ENCODE measurements at places on chromosomes 1 and 21.
A peak's percentile ranks its signal among the peaks of the same experiment; 100 is the strongest.

- no peak for DNase-seq
Observed at GRCh38 chr1:229035054-229035747, 235.7 kb upstream of the RAB4A start.

DNA sequence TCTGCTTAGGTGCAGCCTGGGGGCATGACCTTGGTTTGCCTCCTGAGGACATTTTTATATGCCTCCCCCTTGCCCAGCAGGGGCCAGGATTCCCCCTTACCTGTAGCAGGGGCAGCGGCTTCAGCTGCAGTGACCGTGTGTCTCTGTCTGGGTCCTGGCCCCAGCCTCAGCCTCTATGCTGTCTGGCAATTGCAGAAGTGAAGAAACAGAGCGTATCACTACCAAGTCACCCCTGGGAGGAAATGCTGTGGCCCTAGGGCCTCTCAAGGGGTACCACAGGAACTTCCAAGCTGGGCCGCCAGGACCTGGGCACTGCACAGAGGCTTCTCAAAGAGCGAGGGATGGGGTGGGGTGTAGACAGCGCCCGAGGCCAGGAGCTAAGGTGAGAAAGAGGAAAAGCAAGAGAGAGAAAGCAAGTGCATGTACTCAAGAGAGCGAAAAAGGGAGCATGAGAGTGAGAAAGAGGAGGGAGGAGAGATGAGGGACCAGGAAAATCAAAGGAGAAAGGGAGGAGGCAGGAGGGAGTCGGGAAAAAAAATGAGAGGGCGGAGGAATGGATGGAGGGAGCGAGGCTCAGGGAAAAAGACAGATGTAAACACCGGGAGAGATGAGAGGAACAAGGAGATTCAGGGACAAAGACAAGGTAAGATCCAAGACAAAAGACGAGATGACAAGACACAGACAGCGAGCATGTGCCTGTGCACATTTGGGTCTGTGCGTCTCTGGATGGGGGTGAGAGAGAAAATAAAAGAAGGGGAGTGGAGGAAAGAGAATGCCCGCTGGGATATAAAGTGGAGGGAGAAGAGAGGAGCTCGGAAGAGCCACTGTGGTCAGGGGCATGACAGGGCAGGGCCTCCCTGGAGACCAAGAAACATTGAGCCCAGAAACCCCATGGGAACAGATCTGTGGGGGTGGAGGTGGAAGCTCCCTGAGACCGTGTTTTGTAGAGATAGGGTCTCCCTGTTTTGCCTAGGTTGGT, at the start of gene PTAFR:
Gene PTAFR, minus strand, starts transcription at position 199 of the 979 bp plus-strand sequence. CDS start 25,669 bp downstream, outside the sequence.
- no peak for DNase-seq

GRCh38 chr1:184624051-184624450, 130.6 kb downstream of the EDEM3 start:
- DNase-seq, result no peak

DNA sequence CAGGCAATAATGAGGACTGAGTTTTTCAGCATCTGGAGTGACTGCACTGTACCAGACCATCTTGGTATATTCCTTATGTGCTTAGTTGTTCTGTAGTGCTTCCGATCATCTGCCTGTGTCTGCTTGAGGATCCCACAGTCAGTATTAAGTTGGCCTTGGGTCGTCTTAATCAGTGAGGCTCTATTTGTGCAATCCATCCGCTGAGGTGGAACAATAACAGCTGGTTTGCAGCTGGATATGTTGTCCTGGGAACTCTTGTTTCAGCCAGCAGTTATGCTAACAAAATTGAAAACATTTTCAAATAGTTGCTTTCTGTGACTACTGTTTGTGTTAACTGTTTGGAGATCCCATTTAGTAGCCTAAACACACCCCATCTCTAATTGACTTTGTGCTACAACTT, 73.7 kb downstream of the LAMC1 start:
- no peak for DNase-seq

- no peak for DNase-seq
Observed at GRCh38 chr1:73765551-73766233, 432.3 kb downstream of the LRRIQ3 start.

GRCh38 chr1:242219298-242219901, 220.5 kb upstream of the MAP1LC3C start:
- no peak for DNase-seq

DNA sequence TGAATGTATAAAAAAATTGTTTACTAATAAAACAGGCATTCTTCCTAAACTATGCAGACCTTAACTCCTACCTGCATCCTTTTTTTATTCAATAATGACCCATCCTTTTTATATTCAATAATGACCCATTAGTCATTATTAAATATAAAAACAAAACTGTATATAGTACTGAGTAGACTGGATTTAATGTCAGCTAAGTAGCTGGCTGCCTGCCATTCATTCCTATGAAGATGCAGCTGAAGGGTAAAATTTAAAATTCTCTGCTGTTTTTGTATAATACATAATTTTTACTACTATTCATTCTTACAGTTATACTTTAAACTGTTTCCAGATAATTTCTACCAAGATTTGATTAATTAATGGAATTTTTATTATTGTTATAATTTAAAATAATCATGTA, 79.3 kb downstream of the DENND1B start:
- no peak for DNase-seq

GRCh38 chr1:125065092-125065820, 3880.5 kb downstream of the SRGAP2C start:
- DNase-seq, result no peak

DNA sequence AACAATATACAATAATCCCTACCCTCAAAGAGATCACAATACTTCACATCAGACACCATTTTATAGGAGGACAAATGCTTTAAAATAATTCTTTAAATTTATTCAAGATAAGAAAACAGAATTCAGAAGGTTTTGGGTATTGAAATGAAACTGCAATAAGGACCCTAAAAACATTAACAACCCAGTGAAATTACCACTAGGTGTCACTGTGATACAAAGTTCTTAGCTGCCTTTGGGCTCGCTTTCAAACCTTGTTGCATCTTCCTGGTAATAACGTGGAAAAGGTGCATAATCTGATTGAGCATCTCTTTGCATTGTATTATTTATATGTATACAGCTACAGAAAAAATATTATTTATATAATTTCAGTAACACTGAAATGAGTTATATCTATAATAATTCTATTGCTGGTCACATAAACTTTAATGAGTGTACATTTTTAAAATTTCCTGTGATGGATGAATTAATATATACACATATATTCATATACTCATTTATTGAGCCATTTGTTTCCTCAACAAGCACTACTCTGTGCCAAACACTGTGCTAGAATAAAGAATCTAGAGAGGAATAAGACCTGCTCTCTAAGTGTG, 185.2 kb downstream of the FAF1 start:
- peak; percentile 77 for DNase-seq

DNA sequence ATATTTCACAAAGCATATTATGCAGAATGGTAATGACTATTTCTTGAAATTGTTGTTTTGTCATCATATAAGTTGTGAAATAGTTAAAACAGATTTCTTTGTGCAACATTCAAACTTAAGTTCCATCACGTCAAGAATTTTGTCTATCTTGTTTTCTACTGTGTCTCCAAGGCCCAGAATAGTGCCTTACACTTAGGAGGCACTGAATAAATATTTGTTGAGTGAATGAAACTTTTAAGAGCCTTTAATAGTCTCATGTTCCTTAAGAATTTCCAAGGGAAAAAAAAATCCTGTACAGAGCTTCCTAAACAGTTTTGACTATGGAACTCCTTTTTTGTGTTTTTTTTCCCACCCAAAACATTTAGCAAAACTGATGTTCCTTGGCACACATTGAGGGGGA, 50.8 kb upstream of the TNFSF18 start:
- DNase-seq, result no peak

GRCh38 chr1:203521074-203521794, 27.3 kb downstream of the OPTC start:
- no peak for DNase-seq

- DNase-seq, result no peak
Observed at GRCh38 chr1:236836157-236836556, 41.1 kb downstream of the MTR start.

DNA sequence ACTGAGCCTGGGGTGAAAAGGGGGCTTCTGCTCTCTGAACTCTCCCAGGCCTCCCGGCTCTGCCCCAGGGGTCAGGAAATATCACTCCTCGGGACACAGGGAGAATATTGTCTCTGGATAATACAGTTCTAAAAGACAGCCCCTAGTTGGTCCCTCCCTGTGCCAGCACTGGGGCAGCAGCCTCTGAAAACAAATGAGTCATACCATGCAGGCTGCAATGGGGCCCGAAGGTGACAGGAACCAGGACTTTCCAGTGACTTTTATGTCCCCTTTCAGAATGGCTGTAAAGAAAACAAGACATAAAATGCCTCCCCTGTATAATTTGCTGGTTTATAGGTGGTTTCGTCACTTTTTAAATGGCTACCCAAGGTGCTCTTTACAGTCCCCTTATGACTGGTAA, 360.0 kb downstream of the NPHP4 start:
- DNase-seq, result no peak

- no peak for DNase-seq
Observed at GRCh38 chr1:84615790-84616189, 41.5 kb upstream of the CTBS start.

- no peak for DNase-seq
Observed at GRCh38 chr1:97210307-97210706, 488.7 kb downstream of the PTBP2 start.

- no peak for DNase-seq
Observed at GRCh38 chr1:64826991-64827390, 82.1 kb downstream of the RAVER2 start.

GRCh38 chr1:186499571-186499970, 38.7 kb upstream of the PDC start:
- no peak for DNase-seq

DNA sequence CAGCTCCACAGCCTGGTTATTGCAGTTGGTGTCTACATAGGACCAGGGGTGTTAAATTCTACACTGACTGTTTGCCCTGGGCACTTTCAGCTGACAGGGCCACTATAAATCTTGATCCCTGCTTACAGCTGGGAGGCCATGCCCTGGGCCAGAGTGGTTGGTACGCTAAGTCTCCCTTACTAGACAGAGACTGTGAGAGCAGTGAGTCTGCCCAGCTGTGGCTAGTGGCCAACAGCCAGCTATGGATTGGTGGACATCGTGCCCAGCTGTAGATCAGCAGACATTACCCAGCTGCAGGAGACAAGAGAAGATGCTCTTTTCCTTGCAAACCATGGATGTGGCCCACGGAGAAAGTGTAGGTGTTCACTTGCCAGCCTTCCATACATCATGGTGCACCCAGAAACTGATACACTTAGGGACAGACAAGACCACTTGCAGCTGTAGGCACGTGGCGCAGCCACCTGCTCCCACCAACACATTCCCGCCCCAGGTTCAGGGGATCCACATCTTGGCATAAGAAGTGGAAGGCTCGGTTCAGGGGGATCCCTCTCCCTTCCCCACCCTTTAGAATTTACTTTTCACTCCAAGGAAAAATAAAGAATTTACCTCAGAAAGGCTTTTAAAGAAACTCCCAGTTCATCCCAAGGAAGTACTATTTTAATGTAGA, 16.4 kb upstream of the PAX7 start:
- no peak for DNase-seq

DNA sequence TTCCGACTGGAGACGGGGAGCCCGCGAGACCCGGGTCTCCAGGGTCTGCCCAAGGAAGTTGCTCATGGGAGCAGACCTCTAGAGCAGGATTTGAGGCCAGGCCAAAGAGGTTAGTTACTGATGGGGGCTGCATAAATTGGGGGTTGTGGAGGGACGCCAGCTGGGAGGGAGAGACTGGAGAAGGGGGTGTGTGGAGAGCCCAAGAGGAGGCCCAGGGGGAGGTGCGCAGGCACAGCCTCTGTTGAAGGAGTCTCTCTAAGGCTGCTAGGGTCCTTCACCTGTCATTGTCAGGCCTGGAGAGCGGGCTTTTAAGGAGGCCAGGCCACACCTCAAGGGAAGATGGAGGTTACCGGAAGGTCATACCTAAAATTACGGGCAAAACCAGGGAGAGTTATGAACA, 363 bp downstream of the PLA2G5 start:
- no peak for DNase-seq

DNA sequence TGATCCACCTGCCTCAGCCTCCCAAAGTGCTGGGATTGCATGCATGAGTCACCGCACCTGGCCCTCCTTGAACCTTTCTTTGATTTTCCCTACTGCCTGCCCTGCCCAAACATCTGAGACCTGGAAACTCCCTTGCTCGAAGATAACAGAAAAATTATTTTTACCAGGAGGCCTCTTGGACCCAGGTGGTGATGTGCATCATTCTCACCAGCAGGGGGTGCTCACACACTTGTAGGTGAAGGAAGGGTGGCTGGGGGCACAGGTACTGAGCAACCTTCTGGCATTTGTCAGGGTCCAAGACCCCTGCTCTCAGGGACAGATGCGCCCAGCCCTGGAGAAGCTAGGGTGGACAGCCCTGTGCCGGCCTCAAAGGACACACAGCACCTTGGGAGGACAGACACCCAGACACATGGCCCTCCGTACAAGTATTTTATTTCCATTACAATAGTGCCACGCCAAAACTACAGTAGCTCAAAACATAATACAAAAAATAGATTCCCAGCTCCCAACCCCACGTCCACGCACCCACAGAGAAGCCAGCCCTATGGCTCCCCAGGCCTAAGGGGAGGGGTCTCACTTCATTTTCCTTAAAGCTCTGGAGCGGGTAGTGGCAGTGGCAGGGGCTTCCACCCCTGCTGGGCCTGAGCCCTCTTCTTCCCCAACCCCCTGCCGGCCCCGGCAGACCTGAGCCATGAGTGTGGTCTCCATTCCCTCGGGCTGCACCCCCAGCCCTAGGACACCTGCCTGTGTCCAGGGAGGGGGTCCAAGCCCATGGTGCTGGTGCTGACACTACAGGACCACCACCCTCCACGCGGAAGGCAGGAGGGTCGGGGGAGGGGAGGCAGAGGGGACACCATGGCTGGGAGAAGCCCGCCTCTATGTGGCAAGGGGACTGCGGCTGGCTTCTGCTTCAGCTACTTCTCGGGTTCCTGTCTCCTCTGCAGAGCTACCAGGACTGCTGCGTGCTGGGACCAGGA, 40.4 kb upstream of the EIF4G3 start:
- peak; percentile 76 for DNase-seq

- DNase-seq, result no peak
Observed at GRCh38 chr1:71647513-71648300, 566.9 kb upstream of the ZRANB2 start.

DNA sequence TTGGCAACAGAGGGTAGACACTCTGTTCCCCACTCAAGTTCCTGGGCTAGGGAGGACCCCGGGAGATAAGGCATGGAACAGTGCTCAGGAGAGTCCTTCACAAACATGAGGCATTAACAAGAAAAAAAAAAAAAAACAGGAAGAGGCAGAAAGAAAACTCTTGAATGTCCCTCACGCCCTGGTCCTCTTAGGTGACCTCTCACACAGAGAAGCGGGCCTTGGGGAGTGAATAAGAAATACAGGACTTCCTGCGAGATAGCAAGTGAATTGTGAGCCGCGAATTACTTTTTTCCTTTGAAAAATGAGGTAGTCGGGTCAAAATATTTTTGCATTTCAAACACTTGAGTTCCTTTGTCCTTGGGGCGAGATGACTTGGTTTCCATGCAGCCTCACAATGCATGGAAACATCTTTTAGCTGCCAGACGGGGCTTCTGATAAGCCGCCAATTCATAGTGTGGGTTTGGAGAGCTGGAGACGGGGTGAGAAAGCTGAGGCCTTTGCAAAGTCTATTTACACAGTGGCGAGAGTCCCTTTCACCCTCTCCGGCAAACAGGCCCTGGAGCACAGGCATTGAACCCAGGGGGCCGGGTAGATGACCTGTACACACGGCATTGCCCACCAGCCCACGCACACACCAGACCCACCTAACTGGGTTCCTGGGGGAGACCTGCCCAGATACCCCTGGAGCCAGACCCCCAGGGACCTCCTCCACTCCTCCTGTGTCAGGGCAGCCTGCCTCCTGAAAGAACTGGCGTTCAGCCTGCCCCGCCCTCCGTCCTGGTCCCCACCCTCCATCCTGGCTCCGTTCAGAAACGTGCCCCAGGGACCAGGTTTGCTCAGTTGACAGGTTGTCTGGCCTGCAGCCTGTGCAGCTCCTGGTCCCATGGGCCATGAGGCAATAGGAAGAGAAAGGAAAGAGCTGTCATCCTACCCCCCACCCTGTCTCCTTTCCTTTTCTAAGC, 192.3 kb downstream of the PRDM16 start:
- no peak for DNase-seq
